Bone marrow (tissue), 2 donors: ENCODE measurements at places on chromosomes 2 and 18.

- DNase-seq = no peak
Observed at GRCh38 chr18:11997466-11997865, 16.2 kb downstream of the IMPA2 start.

DNA sequence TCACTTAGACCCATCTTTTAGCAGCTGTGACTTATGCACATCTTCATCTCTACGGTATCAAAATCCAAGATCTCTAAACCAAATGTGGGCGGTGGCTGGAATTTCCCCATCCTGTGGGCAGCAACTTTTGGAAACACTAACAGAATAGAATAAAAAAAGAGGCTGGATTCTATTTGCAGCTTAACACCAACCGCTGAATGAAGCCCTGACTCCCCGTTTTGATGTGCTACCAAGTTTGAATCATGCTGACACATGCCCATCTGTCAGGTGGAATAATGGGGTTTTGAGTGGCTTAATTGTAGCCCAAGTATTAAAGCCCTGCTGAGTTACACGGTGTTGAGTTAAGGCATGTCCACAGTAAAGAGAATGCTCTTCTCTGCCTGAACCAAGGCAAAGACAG, 165.2 kb downstream of the MTCL1 start:
- no peak for DNase-seq

DNA sequence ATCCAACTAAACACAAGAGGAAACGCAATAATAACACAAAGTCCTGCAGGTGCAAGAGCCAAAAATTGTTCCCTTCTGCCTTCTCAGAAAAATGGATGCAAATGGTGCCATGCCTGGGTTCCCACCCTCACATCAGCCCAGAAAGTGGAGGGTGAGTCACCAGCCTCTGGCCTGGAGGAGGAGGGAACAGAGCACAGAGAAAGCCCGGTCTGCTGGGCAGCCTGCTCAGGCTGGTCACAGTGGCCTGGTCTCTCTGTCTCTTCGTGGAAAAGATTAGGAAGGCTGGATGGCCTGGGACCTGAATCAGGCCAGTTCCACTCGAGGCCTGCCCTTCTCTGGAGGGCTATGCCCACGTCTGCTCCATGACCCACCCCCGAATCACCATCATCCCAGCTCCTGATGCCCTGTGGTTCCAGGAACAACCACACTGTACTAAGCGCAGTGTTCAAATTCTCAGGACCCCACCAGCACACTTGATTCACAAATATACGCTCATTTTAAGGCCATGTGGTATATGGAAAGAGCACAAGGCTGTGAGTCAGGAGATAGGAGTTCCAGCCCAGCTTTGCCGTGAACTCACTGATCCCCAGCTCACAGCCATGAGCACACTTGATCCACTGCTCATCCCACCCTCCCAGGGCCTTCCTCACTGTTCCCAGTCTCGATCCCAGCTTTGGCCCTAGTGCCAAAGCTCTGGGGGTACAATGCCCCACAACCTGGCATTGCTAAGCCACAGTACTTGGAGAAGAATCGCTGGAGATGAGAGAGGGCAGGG, 82.1 kb downstream of the ZBTB7C start:
- DNase-seq = no peak

DNA sequence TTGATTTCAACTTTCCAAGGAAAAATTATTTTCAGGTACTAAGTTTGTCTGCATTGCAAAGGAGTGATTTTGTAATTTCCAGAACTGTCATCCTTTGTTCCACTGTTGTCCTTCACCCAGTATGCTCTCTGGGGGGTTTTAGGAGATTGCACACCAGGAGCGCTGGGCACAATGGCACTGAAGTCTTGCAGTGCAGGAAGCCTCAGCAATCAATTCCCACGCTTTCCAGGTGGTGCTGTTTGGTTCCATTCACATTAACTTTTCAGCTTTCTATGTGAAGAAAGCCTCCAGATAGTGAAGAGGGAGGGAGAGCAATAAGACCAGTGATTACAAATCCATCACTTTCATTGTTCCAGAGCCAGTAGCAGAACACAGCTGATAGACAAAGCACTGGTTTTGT, 344.0 kb upstream of the VWC2L start:
- DNase-seq = no peak

DNA sequence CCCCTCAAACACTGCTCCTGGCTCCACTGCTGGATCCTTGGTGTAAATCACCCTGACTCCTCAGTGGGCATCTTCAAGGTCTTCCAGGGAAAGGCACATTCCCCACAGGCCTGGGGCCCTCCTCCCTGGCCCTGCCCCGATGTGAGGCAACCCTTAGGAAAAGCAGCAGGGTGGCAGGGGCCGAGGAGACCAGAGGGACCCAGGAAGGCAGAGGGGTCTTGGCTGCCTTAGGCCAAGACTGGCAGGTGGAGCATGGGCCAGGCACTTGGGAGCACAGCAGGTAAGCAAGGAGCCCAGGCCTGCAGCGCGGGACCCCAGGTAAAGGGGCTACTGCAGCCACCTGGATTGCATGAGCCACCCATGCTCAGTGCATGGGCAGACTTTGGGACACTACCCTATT, 96.9 kb downstream of the GYPC start:
- DNase-seq = no peak

DNA sequence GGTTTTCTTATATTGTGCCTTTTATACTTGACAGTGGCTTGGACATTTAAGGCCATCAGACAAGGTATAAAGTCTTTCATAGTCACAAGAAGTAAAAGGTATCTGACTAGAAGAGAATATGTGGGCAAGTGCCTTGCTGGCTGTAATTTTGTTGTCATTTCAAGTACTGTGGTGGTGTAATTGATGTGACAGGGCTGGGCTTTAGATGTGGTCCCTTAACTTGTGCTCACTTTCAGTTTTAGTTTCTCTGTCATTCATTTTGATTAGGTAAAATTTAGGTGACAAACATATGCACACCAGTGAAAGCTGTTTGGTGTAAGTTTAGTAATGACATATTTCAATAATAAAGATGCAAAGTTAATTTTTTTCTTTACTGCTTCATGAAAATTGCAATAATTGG, 31.2 kb upstream of the TBR1 start:
- no peak for DNase-seq

DNA sequence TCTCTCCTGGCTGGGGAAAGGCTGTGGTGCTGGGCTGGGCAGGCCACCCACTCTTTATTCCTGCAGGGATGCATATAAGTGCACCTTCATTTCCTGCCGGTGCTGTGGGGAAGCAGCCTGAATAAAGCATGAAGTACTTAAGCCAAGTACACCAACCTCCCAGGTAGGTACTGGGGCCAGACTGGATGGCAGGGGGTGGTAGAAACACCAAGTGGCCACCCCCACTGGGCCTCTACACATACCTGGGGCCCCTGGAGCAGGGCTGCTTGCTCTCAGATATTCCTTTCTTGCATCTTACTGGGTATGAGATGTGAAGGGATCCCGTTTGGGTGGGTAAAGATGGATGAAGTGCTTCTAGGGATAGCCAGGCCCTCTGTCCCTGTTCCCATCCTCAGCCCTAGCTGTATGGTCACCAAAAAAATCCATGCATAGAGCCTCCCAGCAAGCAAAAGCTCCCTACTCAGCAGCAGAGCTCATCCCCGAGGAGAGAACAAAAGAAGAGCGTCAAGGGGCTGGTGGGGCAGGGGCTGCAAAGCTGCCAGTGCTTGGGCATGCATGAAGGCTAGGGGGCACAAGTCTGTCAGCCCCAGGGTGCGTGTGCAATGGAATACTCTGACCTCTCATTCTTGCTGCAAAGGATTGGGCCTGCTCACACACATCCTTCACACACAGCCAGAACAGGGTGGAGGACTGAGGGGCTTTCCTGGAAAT, 22.0 kb downstream of the CCT7 start:
- DNase-seq = no peak

DNA sequence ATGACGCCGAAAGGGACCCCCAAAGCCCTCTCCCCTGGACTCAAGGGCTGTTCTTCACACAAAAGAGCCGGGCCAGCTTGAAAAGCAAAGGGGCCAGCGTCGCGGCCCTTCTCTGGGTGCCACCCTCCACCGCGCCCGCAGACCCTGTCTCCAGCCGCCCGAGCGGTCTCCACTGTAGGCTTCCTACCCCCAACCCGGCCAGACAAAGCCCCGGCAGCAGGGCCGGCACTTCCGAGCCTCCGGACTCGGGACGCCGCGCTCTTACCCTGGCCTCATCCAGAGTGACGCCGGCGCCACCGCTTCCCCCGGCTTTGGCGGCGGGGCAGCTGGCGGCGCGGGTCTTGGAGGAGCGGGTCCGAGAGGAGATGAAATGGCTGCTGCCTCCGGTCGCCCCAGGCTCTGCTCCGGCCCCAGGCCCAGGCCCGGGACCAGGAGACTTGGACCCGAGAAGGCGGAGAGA, 603 bp downstream of the ATAD2B start:
- no peak for DNase-seq

DNA sequence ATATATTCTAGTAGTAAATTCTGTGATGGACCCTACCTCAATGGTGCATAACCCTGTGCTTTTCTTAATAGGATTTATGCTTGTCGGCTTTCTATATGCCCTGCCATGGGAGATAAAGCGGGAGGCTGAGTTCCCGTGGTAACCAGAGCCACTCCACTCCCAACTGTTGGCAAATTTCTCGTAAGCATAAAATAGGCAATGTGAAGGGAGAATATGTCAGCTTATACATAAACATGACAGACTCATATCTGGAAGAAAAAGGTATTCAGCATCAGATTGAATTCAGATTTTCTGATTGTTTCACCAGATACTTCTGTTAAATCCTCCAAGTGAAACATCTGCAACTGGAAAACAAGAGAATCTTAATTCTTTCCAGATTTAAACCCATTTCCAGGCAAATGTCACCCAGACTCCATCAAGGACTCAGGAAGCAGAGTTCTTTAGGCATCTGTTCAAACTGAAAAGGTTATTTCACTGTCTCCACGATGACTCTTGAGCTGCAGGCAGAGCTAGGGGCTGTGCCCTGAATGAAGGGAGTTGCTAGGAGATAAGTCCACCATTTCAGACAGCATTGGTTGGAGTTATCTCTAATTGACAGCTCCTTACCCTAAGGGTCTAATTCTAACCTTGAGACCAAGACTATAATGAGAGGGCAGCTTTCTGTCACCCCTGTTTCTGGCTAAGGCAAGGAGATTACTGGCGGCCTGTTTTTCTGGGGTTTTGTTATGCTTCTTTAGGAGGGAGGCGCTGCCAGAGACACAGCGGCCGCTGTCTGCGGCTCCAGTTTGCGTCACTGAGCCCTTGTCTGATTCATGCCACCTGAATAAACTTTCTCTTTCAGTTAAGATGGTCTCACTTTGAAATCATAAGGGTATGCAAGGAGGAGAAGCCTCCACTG, 381.3 kb downstream of the SOX11 start:
- no peak for DNase-seq

DNA sequence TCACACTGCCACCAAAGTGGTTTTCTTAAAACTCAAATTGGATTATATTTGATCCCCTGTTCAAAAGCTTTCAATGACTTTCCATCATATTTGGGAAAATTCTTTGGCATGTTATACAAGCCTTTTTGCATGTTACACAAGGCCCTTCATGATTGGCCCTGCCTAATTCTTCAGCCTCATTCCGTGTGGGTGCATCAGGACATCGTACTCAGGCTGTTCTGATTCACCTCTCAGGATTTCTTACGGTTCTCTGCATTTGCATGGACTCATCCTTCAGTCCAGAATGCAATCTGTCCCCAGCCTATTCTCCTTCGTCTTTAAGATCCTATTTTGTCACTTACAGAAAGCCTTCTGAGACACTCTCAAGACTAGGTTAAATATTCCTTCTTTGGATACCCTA, 107.8 kb downstream of the LYPD1 start:
- DNase-seq = no peak

- no peak for DNase-seq
Observed at GRCh38 chr2:160784034-160784433, 290.4 kb upstream of the RBMS1 start.

DNA sequence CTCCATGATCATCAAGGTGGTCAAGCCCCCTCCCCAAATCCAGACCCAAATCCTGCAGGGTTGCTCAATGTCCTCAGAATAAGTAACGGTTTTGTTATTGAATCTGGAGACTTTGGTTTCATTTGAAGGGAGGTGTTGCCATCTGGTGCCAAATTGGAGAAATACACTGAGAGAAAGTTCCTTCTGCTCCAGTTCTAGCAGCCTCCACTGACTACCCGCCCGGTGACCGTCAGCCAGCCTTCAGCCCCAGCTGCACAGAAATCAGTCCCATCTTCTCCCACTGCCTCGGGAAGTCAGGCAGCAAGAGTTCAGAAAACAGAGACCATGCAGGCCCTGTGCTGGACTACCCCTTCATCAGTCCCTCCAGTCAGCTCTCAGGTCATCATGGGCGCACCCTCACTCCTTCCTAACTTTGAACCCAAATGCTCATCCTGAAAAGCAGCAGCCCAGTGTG, 38.7 kb downstream of the PKDCC start:
- no peak for DNase-seq

DNA sequence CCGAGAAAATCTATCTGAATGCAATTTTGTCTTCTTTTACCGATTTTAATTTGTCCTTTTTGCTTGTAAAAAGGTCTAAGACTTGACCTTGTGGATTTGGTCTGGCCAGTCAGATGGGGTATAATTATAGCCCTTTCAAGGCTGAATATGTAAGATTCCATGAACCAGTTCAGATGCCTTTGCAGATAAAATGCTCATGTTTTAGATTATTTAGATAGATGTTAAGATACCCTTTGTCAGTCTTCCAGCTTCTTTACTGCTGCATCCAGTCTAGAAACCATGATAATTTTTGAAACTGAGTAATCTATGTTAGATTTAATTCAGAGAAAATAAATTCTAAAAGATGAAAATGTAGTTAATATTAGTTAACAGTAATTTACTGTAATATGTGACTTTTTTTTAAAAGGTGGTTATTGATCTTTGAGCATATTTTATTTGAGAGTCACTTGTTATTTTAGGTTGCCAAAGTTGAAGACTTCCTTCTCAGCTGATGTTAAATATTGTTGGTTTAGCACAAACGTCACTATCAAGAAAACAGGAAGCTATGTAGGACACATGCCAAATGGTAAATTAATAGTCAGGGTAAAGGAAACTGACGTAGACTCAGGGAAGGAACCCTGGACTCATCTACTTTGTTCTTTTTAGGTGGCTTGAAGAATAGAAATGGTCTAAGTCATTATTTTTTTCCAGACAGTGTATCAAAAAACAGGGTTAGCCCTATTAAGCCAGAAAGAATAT, 29.8 kb downstream of the BABAM2 start:
- DNase-seq = no peak

- no peak for DNase-seq
Observed at GRCh38 chr2:232436381-232437194, 19.4 kb upstream of the ALPI start.

DNA sequence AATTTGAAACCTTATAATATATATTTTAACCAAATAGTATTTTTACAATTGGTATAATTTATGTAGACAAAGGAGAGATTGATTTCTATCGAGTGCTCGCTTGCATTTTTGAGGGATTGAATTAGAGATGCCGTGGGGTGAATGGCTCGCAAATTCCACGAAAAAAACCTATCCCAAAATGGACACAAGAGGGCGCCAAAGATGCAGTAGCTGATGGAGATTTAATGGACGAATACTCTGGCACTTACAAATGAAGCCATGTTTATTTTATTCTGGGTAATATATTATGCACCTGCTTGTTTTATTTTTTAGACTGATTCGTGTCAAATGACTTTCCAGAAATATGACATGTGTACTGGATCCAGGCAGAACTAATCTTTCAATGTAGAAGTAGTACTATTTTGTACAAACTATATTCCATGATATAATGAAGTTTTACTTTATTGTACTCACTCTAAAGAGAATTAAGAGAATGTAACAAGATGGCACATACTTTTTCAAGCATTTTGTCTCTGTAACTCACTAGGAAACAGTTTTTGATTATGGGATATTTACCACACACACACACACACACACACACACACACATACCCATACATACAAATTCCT, 505.4 kb downstream of the PLCL1 start:
- peak; percentile 30 for DNase-seq
